LNCaP clone FGC (cell line): ENCODE measurements at places on chromosomes 5 and 9.

DNA sequence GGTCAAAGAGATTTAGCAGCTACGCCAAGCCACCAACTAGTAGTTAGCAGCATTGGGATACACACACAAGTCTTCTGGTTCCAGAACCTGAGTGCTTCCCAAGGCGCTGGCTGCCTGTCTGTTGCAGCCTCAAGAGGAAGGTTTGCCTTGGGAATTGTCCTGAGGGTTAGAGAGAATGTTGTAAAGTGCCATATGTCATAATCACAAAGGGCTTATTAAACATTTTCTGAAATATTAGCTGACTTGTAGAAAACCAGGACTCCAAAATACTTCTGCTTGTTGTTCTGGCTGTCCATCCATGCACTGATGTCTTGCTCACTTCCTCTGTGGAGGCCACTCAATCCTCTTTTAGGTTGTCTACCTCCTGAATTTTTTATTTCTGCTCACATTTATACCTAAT is 46.3 kb downstream of the SLC36A1 start:
- DNase-seq = no peak

DNA sequence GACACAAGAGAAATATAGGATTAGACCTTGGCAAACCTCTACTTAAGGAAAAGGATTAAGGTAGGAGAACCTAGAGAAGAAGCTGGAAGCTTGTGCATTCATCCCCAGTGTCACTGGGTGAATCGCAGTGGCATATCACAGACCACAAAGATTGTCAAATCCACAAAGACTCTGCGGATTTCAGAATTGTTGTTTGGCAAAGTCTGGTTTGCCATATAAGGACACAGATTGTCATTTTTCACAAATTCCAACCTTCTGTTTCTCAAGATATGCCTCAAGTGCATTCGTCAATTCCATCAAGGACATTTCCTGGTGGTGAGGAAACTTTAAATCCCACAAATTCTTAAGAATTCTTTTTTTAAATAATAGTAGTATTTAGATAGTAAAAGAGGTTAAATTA is 395.1 kb upstream of the PAPPA start:
- no peak for DNase-seq

DNA sequence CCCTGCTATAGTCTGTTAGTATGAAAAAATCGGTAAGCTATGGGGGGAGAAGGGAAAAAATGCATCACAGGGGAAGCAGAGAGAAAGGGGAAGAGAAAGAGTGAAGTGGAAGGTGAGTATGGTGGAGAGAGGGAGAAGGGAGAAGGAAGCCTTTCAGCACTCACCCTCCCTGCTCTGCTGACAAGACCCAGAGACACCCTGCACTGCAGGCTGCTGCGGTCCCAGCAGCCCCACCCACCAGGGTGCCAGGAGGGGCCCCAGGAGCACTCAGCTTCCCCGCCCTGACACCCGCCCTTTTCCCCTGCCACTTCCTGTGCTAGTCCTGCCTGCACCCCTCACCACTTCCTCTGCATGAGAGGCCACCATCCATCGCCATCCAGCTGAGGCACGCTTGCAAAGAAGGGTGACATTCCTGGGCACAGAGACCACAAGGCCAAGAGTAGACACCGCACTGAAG is 12.7 kb downstream of the STK10 start:
- DNase-seq = no peak

DNA sequence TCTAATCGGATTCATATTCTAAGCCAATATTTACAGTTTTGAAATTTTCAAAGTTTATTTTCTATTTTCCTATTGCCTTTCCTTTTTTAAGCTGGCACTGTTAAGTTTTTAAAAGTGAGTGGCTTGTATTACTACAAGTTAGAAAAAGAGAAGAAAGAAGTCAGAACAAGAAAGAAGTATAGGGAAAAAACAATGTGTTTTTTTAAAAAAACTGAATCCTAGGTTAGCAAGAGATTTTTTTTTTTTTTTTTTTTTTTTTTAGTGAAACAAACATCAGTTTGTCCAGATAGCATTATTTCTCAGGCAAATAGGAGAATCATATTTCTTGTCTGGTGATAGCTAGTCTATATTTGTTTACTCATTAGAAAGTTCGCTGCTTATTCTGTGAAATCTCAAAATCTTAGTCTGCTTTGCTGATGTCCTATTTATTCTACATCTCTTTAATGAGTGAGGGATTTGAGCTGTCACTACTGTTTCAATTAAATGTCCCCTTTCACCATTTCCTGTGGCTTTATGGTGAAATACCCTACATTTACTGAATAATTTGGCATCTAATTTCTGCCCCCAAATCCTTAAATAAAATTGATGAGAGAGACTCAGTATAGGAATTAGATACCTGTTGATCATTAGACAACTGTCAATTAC is 19.1 kb upstream of the LMNB1 start:
- no peak for DNase-seq

GRCh38 chr5:150162142-150162513 is 4.5 kb upstream of the CDX1 start:
- no peak for DNase-seq

DNA sequence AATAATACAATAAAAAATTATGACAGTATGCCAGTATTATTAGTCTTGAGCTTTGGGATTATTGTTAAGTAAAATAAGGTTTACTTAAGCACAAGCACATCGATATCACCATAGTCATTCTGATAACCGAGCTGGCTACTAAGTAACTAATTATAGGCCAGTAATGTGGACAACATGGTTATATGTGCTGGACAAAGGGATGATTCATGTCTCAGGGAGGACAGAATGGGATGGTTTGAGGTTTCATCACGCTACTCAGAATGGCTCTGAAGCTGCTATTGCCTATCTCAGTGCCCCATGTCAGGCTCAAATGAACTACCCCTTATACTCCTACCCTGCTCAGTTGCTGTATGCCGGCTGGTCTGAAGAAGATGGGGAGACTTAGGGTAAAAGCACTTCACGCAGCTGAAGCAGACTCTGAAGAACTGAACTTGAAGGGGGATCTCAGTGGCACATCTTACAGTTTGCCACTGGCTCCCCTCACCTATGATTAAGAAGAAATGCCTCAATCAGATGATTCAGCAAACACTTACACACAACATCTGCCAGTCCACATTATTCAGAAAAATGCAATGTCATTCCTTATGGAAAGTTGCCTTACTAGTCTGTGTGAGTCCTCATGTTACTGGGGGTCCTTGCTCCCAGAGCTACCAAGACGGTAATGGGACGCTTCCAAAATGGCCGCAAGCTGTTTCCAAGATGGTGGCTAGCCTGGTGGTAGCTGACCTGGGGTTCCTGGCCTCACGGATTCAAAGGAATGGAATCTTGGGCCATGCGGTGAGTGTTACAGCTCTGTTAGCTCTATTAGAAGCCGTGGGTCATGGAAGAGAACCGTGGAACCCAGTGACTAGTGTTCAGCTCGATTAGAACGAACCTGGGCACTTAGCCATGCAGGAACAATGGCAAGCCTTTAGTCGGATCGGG is 1098.6 kb downstream of the TAF11L14 start:
- DNase-seq = no peak

- DNase-seq = no peak
Observed at GRCh38 chr5:89842531-89842930, 567.0 kb downstream of the CETN3 start.

DNA sequence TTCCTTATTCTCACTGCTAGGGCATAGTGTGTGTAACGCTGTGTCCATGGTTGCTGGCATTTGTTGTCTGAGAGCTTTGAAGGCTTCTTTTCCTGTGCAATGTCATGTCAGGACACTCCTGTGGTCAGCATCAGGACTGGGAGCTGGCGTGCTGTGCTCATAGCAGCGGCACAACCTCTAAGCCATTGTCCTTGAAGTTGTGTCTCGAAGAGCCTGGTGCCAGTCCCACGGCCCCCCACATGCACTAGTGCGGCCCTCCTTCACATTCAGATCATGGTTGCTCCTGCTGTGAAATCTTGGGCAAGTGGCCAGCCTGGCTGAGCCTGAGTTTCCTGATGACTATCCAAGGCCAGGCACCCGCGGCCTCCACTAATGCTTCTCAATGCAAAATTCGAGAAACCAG is 32.4 kb downstream of the PDZD2 start:
- no peak for DNase-seq

DNA sequence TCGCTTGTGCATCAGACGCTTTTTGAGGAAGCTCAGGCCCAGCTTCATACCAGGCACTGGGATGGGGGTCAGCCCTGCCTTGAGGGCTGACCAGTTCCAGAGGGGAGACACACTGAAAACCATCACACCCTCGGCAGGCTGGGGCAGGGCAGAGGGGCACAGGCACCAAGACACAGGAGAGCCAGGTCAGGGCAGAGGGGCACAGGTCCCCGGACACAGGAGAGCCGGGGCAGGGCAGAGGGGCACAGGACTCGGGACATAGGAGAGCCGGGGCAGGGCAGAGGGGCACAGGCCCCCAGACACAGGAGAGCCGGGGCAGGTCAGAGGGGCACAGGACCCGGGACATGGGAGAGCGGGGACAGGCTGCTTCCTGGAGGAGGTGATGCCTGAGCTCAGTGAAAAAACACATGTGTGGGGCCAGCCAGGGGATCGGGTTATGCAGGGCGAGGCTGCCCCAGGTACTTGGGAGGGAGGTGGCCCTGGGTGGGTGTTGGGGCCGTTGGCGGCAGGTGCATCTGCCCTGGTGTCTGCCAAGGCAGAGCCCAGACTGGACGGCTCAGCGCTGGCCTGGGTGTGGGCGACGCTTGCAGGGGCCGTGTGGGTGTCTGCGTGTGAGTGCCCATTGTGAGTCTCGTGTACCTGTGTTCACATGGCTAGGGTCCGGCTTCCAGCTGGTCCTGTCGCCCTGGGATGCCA is 15.1 kb upstream of the SLC2A6 start:
- DNase-seq = no peak

DNA sequence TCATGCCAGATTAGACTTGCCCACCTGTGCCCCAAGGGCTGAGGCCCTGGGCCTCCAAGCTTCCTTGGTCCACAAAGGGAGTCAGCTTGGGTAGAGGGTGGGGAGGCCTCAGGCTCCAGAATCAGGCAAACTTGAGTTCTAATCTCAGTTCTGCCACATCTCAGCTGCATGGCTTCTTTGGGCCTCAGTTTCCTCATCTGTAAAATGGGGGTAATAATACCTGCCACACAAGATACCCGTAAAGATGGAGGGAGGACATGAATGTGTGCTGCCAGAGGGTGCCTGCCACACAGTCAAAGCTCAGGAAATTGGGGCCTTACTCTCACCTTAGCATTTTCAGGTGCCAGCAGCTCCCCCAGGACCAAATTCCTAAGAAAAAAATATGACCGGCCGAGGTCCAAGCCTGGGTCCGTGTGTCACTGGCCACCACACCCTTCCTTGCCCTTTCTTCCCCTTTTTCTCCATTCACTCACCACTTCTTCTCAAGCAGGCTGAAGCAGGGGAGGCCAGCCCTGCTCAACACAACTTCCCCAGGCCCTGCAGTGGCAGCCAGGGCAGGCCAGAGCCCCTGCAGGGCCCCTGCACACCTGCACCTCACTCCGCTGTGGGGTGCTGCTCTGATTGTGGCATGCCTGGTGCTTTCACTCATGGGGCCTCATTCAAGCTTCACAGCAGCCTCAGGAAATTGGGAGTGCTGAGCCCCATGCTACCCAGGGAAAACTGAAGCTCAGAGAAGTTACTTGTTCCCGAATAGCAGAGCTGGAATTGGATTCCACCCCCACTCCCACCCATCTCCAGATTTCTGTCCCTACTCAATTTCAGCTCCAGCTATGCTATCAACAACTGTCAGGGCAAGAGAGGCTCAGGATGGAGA is 3.9 kb downstream of the RGS14 start:
- no peak for DNase-seq

DNA sequence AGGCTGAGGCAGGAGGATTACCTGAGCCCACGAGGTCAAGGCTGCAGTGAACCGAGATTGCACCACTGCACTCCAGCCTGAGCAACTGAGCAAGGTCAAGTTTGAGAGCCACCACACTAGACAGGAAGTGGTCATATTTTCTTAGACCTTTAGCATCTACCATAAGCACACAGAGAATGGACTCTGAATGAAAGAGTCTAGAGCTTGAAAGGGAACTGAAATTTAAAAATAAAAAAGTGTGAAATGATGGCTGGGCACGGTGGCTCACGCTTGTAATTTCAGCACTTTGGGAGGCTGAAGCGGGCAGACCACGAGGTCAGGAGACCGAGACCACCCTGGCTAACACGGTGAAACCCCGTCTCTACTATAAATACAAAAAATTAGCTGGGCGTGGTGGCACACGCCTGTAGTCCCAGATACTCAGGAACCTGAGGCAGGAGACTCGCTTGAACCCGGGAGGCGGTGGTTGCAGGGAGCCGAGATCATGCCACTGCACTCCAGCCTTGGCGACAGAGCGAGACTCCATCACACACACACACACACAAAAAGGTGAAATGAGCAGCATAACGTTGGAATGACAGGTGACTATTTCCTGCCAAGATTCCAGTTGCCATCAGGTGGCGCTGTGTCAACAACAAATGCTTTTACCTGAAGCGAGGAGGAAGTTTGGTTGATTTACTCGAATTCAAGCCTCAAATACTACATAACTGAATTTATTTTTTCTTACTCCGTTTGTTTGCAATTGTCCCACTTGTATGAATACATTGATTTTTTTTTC is 21.3 kb upstream of the AK3 start:
- DNase-seq = peak; percentile 79

- DNase-seq = no peak
Observed at GRCh38 chr5:174090129-174090528, 44.6 kb downstream of the NSG2 start.

DNA sequence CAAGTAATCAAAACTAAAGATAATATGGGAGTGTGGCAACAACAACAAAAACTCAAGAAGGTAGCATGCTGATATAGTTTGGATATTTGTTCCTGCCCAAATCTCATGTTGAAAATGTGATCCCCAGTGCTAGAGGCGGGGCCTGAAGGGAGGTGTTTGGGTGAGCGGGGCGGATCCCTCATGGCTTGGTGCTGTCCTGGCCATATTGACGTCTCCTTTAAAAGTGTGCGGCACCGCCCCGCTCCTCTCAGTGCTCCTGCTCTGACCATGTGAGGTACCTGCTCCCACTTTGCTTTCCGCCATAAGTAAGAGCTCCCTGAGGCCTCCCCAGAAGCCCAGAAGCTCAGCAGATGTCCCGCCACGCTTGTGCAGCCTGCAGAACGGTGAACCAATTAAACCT is 25.6 kb downstream of the MED27 start:
- no peak for DNase-seq

- DNase-seq = no peak
Observed at GRCh38 chr5:54601411-54602230, 84.1 kb downstream of the SNX18 start.

DNA sequence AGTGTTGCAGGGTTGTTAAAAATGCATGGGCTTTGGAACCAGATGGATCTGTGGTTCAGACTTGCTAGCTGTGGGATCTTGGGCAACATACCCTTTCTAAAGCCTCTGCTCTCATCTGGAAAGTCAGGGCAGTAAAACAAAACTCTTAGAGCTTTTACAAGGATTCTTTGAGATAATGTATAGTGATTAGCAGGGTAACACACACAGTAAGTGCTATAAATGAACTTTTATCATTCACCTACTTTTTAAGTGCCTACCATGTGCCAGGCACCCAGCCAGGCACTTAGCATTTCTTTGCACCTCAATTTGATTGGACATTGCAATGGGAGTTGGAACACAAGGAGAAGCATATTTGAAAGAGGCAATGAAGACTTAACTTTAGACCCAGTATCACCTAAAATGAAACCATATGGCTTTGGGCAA is 208.6 kb upstream of the PAPPA start:
- DNase-seq = no peak
